Cortex of kidney (tissue), 1 donor: ENCODE measurements at places on chromosomes 4 and X.

DNA sequence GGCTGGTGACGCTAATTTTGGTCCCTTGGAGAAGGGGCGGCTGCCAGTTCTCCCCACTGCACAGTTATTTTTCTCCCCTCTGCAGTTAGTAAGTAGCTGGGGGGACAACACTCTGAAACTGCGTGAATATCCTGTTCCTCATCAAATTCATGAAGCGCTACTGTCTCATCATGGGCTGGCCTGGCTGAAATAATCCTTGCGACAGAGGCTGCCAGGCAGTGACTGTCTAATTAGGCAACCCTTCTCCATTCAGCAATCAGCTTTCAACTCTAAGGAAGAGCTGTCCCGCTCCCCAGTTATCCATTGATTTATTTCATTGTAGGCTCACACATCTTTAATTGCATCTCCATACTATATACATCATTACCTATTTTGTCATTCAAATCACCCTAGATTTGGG is 8.2 kb downstream of the SH3TC1 start:
- no peak for DNase-seq

DNA sequence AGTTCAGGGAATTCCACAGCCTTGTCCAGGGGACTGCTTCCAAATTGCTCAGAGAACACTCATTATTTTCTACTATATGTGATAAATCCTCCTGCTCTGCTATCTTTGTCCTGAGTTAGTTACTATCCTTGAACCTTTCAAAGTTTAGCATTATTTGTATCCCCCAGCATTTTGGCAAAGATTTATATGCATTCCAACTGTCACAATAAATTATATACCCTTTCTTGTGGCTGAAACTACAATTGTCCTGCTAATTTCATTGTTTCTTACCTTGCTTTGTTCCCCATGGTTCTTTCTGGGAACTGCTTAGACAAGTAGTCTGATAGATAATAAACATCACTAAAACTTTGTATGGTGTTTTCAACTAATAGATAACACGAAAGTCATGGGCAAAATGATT is 40.5 kb downstream of the TECRL start:
- no peak for DNase-seq

DNA sequence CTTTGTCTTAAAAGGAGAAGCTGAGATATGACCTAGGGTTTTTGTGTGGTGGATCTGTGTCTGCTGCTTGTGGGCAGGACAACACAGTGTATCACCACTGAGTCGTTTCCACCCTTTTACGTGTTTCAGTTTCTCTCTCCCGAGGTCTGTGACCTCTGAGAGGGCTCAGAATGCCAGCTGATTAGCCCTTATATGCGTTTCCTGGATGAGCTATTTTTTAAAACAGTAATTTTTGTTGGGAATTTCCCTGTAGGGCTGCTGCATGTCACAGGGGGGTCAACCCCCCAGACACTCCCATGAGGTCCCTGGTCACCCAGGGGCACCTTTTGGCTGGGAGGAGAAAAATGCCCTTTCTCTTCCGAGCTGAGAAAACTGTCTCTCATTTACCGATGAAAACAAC is 170.4 kb upstream of the CASK start:
- no peak for DNase-seq

DNA sequence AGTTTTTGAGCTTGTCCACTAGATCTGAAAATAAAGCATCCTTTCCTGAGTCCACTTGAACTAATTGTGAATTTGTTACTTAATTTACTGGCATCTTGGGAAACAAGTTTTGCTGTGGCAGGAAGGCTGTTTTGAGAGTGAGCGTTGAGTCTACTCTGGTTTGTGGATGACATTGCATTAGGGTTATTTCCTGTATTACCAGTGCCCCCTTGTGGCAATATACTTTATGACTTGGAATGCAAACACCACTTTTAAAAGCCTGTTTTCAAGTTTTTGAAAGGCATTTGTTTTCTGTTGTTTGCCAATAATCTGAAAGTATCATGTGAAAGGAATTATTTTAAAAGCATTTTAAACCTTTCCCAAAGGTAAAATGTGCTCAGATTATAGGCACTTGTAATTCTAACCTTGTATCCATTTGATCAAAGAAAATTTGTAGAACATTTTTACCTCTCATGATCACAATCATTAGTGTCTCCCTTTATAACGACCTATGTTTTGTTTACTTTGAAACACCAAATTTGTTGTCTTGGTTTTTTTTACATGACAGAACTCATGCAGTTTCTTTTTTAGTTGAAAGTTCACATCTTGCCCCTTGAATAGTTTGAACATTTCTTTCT is 18.0 kb upstream of the CYP2U1 start:
- DNase-seq = no peak

DNA sequence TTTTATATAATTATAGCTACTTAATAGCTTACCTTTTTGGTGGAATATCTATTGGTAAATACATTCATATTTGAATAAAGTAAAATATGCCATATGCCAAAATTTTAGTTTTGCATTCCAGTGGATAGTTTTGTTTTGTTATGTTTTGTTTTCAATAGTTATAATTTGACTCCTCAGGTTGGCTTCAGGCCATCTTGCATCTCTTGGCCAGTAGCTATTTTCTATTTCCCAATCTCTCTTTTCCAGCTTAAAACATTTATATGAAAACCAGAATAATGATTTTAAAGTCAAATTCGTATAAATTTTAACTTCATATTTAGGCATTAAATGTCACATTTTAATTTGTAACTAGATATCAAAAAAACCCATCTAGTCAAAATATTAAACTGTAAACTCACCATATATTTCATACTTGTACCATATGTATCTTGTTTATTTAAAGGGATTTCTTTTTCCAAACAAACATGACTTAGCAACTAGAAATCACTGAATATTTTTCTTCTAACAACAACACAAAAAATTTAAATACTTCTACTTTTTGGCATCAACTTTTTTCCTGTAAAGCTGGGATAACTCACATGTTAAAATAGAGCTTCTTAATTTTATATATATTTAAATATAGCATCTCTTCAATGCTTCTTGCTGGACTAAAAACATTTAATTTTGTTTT is 1209.6 kb downstream of the PCDH7 start:
- no peak for DNase-seq

- no peak for DNase-seq
Observed at GRCh38 chr4:30904588-30904987, 184.4 kb downstream of the PCDH7 start.

GRCh38 chr4:125642645-125643044 is 327.9 kb downstream of the FAT4 start:
- DNase-seq = no peak

GRCh38 chr4:40586034-40586433 is 43.6 kb downstream of the RBM47 start:
- no peak for DNase-seq

DNA sequence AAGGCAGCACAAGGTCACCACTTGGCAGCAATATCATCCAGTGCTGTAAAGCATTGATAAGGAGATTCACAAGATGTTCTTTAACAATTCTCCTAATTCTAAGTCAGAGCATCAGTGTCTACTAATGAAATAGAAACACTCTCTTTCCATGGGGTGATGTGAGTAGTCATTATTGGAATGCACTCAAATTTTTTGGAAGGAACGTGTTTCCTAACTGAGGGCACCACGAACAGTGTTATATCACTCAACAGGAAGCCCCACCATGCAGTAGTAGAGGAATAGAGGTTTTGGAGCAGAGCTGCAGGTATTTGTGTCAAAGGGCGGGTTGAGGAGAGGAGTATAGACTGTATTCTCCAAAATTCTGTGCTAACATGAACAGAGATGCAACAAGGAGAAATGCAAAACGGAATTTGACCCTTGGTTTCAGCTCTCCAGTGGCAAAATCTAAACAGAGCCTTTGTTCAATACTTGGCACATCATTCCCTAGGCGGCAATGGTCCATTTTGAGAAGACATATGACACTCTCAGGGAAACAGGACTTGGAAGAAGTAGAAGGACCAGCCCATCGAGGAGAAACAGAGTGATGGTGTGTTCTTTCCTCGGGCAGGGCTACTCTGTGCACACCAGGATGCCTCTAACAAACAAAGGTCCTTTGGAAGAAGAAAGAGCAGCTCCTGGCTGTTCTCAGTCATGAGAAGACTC is 98.9 kb downstream of the CPEB2 start:
- DNase-seq = no peak

DNA sequence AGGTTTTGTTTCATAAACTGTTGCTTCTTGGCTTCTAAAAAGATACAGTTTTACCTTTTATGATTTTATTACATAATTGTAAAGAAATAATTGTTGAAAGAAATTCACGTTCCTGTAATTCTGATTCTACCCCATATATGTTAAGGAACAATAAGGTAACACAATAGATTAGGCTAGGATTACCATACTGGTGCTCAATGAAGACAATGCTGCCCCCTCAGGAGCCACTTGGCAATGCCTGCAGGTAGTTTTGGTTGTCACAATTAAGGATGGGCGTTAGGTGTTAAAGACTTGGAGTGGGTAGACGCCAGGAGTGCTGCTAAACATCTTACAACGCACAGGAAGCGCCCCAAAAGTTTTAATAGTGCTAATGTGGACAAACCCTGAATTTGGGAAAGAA is 133.2 kb downstream of the NLGN4X start:
- DNase-seq = no peak

GRCh38 chr4:120354381-120354780 is 287.7 kb upstream of the MAD2L1 start:
- no peak for DNase-seq

- no peak for DNase-seq
Observed at GRCh38 chr4:35461931-35462659, 782.2 kb downstream of the ARAP2 start.

DNA sequence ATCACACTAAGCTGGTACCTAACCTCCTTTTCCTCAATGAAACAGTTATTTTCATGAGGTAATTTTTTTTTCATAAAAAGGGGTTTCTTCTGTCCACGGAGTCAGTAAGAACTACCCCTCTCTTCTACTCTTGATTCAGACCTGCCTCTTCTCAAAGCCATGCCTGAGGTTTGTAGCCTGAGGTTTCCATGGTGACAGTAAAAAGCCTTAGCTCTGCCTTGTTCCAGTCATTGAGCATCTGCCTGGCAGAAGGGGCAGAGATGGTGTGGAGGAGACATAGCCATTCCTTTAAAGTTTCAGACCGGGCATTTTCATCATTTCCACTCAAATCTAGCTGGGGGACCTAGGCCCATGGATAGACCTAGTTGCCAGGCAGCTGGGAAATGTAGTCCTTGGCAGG is 135.5 kb downstream of the REPS2 start:
- DNase-seq = no peak

GRCh38 chrX:93695981-93696380 is 22.0 kb downstream of the FAM133A start:
- DNase-seq = no peak

DNA sequence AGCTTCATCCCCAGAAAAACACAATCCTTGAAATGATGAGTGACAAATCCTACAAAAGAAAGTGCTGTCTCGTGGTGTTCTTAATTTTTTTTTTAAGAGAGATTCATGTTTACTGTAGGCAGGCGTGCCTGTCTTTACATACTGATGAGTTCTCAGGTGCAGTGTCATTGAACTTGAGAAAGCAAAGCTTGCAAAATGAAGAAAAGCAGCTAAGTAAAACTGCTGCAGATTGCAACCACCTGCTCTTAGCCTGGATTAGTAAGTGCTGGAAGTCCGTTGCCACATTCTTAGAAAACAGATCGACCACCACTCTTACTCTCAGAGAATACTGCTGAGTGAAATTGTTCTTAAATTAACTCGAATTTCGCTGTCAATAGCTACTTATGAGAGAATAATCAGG is 854.6 kb downstream of the TRIML1 start:
- DNase-seq = no peak

DNA sequence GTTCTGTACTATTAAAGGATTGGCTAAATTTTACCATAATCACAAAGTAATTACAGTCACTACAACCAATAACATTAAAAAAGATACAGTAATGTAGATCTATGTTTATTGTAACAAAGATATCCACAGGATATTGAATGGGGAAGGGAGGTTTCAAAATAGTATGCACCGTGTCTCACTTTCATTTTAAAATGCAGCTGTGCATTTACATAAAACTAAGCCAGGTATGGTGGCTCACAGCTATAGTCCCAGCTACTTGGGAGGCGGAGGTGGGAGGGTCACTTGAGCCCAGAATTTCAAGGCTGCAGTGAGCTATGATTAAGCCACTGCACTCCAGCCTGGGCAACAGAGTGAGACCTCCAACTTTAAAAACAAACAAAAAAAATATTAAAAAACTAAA is 8.5 kb downstream of the SRP72 start:
- DNase-seq = no peak

GRCh38 chrX:55489314-55490009 is at the start of gene USP51:
Gene USP51 (minus strand): TSS chrX:55489848. CDS start chrX:55488939, 909 bp downstream.
- no peak for DNase-seq

- no peak for DNase-seq
Observed at GRCh38 chr4:956531-957230, 16.7 kb downstream of the DGKQ start.

DNA sequence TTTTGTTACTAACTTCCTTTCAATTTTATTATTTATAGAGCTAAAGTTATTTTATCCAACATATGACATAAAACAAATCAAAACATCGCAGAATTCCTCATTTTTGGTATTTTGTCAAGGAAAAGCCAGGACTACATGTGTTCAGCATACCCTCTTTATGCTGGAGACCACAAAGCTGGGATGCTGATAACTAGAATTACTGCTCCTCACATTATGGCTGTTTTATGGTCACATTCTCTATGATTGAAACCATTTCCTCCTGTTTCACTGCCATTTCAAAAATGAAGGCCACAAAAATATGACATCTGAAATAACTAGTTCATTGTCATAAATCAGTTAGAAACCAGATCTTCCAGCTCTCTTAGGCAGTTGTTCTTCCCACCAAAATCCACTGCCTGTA is 41.7 kb downstream of the KLHL34 start:
- DNase-seq = no peak

GRCh38 chr4:68963374-68963773 is 11.8 kb upstream of the UGT2A3 start:
- DNase-seq = no peak

DNA sequence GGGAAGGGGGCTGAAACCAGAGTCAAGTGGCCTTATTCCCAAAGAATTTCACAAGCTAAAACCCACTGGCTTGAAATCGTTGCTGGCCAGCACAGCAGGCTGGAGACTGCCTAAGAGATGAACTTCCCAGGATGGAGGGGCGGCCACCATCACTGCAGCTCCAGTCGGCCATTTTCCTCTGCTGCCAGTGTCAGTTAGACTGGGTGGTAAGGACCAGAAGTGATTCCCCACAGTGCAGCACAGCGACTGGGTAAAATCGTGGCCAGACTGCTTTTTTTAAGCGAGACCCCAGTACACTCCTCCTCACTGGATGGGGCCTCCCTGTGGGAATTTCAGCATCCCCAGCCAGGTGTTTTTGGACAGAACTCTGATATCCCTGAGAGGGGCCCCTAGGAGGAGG is 428.0 kb downstream of the SPIN4 start:
- no peak for DNase-seq

DNA sequence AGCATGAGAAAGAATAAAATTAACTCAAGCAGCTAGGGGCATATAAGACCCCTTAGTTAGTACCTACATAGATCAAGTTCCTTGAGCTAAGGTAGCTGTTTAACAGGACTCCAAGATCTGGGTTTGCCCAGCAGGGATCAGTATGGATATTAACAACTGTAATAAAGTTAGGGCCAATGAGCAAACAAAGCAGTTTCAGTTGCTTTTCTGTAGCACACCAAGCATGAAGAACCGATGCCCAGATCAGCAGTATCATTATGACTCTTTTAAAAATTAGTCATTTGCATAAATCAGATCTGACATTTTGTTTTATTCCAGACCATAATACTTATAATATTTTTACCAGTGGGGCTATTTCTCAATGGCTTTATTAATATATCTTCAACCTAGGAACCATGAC is 80.9 kb downstream of the C4orf33 start:
- DNase-seq = no peak

- DNase-seq = no peak
Observed at GRCh38 chr4:174794543-174795094, 34.4 kb downstream of the GLRA3 start.
